H9 (cell line): ENCODE measurements at places on chromosomes 6 and 20. TPM values are rescaled to one million over a fixed set of nuclear protein-coding genes. Genes with fewer than 3 reads are reported as not detected.

KHDC1L gene
- 0.37 TPM in 1 of 2 replicates, not detected in the other for total RNA-seq

TIAM2 gene
- total RNA-seq: 5.0 and 6.3 TPM in 2 replicates

CDC5L gene
- 34.3 and 34.6 TPM in 2 replicates for total RNA-seq

GRCh38 chr6:1724124-1724523, 114.4 kb downstream of the FOXC1 start:
- H3K36me3 ChIP-seq: no peaks in the 10 kb centered on the region
- DNase-seq: no peak
- no peak overlapping the region for H3K4me3 ChIP-seq
- H3K27me3 ChIP-seq: no peaks in the 10 kb centered on the region

CST4 gene
- total RNA-seq: not detected in 2 replicates

GRCh38 chr6:117481926-117482239, 591 bp upstream of the DCBLD1 start:
- peaks cover 11% of the 10 kb centered on the region; the same call in 1 of the 2 replicates for H3K27me3 ChIP-seq
- peak overlapping the region; percentile 89 for H3K4me3 ChIP-seq
- H3K4me1 ChIP-seq: no peaks in the 10 kb centered on the region; the same call in 1 of the 2 replicates
- DNase-seq: no peak
